ENCODE measurements at places on chromosomes 1 and 21.

DNA sequence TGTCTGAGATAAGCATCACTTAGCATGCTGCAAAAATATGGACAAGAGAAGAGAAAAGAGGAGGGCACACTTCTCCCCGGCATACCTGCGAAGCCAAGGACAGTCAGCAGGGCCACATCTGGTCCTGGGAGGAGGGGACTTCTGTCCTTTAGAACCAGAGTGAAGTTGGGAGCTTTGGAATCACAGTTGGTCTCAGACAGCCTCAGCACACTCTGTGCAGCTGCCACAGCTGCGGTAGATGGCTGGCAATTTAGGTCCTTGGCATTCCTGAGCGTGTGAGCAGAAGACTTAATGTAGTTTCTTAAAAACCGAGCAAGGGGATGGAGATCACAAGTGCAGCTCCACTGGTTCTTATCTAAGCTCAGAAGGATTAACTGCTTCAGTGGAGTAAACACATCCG lies 32.3 kb downstream of the LRRC53 start:
- DNase-seq: no peak

DNA sequence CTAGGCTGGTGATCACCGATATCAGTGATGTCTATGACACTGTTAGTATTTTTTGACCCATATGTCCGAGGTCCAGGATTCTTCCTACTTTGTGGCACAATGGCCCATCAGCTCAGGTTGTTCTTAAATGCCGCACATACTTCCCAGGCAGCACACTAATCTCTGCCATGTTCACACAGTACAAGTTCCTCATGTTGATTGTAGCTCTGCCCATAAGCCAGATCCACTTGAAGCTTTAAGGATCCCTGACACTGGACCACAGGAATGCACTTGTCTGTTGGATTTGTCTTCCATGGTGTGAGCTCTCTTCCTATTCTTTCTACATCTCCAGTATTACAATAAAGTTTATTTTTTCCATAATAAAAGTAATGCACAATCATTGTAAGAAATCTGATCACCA lies 69.5 kb downstream of the DDX20 start:
- DNase-seq: no peak

DNA sequence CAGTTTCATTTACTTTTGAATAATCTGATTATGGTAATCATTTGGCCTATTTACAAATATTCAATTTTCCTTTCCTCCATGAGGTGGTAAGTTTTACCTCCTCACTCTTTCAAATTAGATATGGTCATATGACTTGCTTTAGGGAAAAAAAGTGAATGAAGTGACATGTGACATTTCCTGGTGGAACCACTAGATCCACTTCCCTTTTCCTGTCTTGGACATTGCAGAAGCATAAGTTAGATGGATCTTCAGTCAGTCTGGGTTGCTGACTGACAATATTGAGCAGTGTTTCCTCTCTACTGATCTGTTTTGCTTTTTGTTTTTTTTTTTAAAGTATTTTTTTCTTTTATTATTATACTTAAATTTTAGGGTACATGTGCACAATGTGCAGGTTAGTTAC lies 481.1 kb upstream of the PTBP2 start:
- DNase-seq: no peak

GRCh38 chr1:92817137-92817697 lies 14.6 kb upstream of the RPL5 start:
- DNase-seq: no peak

DNA sequence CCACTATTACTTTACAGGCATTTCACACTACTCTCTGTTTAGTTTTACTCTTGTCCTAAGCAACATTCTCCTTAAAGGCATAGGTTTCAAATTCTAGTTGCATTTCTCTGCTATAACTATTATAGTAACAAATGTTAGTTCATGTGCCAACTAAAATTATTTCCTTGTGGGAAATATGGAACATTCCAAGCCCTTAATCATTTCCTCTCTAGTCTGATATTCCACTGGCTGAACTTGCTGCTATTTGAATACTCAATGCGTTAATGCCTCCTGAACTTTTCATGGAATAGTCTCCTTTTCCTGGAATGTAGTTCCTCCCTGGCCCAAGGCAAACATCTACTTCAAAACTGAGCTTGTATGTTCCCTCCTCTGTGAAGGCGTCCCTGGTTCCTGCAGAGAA lies 19.3 kb upstream of the TBX19 start:
- DNase-seq: no peak

- DNase-seq: no peak
Observed at GRCh38 chr1:197041486-197042353, 25.3 kb downstream of the F13B start.
